ENCODE measurements at places on chromosomes 5 and 9.

DNA sequence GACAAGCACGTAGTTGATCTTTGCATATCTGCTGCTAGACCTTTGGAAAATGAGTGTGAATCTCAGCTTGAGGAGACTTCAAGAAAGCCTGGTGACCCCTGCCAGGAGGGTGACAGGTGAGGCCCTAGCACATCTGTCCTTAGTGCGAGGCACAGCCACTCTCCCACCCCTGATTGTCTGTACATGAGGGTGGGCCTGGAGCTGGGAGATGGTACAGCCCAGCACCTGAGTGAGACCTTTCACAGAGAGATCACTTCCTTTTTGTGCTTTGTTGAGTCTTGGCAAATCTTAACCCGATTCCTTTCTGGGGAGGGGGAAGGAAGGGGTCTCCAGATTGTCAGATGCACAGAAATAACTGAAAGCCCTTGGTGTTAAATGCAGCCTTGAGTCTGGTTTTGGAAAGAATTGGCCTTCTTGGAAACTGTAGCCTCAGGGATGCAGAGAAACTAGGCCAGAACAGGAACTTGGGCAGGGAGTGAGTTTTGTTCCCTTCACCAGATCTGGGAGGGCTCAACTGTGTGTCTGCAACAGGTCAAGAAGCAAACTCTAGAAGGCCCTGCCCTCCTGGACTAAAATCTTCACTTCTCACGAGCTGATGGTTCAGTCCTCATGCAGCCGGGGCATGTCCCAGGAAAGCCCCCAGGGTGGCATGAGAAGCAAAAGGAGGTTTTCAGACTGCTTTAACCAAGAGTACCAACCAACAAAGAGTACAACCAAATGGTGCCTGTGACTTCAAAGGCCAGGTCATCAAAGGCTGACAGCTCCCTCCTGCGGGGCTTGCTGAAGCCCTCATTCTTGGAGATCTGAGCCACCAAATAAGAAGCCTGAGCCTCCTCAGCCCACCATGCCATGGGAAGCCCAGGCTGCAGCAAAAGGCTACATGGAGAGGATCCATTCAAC, 20.8 kb upstream of the SEMA4D start:
- DNase-seq = no peak

- DNase-seq = no peak
Measured at GRCh38 chr5:176642675-176643490, 4.4 kb upstream of the TSPAN17 start.

GRCh38 chr5:20028506-20028905, 40.5 kb upstream of the CDH18 start:
- no peak for DNase-seq

DNA sequence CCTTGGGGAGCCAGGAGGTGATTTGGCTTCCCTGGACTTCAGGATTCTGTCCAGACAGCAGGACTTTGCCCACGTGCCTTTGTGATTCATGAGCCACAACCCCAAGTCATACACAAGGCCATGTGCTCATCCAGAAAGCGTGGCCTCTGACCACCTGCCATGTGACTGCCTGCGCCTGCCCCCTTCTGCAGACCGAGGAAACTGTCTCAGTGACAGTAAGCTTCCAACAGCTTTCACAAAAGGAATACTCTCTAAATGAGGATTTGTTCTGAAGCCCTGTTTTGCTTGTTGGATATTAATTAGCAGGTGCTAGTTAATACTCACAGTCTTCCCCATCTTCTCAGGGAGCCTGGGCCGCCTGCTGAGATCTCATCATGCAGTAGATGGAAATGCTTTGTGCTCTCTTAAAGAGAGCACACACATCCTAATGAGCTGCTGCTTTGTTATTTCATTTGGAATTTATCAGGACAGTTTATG, 36.9 kb upstream of the ANGPTL2 start:
- DNase-seq = no peak

DNA sequence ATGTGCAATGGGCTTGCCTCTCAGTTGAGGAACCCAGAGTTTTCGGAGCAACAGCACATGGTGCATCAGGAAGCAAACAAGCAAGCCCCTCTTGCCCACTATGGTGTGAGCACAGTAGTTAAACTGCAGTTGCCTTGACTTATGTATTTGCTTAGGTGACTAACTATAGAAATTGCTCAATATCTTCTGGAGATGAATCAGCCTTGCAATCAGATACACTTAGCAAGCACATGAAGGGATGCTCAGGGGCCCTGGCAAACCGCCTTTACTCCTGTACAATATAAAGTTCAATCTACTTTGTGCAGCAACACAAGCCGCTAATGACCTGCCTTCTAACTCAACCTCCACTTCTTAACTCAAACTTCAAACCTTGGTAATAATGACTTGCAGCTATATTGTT, 581.7 kb upstream of the RIOK2 start:
- peak; percentile 34 for DNase-seq

DNA sequence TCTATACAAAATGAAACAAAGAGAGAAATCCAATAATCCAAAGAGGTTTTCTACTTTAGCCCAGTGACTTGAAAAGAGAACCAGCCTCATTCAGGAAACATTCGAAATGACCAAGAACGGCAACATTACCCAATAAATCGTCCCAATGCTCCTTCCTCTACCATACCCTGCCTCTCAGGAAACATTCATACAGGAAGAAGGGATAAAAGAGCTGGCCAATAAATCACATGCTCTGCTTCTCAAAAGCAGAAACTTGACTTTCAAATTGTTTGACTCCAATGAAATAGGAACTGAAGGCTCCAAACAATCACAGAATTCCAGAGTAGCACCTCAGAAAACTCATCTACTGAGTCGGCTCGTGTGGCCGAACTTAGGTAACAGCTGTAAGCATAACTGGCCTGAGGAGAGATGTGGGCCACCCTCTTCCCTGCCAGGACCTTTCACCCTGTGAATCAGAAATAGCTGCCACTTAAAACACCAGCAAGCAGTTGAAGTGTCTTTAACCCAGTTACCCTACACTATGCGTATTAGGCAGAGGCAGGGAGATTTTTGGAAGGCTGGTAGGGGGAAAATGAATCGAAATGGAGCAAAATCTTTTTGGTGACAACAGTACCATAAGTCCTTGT, 14.6 kb downstream of the ARL15 start:
- DNase-seq = peak; percentile 65

DNA sequence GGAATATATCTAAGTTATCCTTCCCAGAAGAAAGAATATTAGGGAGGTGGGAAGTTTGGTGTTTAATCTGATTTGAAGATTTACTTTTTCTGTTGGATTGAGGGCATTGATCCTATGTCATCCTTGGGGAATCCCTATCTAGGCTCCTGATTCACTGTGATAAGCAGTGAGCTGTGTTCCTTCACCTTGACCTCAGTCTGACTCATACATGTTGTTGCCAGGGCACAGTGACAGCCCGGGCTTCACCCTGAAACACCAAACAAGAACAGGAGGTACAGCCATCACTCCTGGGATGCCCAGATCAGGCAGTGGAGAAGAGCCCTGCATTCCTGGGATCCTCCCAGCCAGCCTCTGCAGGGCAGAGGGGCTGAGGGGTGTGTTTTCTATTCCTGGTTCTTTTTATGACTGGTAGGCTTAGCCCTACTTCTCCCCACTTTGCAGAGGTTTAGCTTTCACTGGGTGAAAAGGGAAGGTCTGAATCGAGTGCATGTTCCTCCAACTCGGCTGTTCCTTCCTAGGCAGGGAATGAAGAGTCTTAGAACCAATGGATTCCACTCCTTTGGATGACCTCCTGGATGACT, 3.1 kb upstream of the FAM53C start:
- no peak for DNase-seq

GRCh38 chr5:60826653-60827052, 17.4 kb downstream of the ELOVL7 start:
- no peak for DNase-seq

- peak; percentile 74 for DNase-seq
Measured at GRCh38 chr5:36089989-36090388, 23.3 kb upstream of the UGT3A2 start.

DNA sequence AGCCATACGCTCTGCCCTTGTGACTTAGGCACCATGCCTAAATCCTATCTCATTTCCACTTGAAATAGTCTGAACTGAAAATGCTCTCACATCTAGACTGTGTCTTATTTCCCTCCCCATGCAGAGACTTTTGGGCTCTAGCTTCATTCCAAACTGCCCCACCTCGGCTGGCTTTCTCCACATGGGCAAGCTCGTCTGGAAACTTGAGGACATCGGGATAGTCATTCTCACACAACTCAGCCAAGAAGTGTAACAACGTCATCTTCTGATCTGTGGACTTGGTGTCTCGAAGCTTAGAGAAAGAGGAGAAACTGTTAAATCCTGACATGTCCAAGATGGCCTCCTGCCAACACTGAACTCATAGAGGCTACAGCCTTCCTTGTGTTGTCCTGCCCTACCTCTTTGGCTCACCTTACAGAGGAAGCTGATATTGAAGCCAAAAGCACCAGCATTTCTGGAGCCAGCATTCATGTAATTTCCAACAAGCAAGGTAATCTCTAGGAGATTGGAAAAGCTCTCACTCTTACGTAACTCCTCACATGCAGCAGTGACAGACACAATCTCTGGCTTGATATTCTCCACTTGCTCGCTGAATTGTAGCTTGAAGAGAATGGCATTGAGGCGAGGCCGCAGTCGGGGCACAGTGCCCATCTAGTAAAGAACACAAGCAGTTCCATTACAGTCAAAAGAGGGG, 39.6 kb downstream of the PCDHGC5 start:
- no peak for DNase-seq

DNA sequence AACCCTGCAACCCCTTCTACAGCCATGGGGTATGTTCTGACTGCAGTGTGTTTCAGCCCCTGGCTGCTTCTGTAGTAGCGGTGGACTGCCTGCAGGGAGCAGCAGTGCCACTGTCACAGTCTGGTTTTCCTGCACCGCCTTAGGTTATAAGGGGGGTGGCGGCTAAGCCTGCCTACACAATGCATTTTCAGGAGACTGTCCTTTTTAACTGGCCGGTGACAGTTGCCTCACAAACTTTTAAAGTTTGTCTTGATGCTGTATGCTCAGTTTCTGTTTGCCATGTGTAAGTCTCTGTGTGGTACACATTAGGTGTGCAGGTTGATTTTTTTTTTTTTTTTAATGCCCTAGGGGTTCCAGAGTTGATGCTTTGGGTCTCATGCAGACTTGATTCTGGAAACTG, 53.0 kb downstream of the NUP214 start:
- DNase-seq = peak; percentile 76

GRCh38 chr9:16616686-16617085, 253.8 kb downstream of the BNC2 start:
- DNase-seq = no peak

- no peak for DNase-seq
Measured at GRCh38 chr5:133928587-133929393, 39.6 kb downstream of the C5orf15 start.

GRCh38 chr9:37408933-37409710, 13.4 kb upstream of the GRHPR start:
- no peak for DNase-seq

DNA sequence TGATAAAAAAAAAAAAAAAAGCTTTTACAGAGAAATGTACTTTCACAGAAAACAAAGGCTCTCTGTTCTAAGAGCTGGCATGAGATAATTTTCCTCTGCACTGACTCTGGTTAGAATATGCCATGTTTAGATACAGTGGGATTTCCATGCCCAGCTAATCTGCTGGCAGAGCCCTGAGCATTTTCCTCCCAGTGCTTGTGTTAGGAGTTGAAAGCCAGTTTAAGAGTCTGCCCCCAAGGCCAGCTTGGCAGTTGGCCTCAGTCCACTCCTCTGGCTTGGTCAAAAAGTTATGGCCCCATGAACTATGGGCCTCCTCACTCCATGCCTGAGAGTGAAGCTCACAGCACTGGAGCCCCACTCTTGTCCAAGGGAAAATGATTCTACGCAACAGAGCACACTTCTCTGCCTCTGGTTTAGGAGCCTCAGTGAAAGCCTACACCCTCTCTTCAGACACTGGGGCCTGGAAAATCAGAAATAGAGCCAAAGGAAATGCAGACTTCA, 21.9 kb downstream of the MOCS2 start:
- DNase-seq = no peak

DNA sequence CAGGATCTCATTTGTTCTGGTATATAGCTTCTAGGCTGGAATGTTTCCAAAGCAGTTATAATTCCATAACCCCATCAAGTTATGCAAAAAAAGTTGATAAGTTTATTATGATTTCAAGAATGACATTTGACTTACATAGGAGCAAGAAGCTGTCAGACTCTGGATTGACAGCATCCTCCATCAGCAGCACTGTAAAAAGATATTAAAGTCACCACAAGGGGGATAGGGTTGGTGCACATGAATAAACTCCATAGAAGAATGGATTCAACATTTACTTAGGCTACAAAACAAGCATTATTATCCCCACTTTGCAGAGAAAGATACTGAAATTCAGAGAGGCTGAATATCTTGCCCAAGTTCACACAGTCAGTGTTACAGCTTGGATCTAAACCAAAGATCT, 208.9 kb upstream of the SLC30A5 start:
- DNase-seq = peak; percentile 58

- no peak for DNase-seq
Measured at GRCh38 chr5:169160405-169160901, 140.5 kb downstream of the SLIT3 start.

DNA sequence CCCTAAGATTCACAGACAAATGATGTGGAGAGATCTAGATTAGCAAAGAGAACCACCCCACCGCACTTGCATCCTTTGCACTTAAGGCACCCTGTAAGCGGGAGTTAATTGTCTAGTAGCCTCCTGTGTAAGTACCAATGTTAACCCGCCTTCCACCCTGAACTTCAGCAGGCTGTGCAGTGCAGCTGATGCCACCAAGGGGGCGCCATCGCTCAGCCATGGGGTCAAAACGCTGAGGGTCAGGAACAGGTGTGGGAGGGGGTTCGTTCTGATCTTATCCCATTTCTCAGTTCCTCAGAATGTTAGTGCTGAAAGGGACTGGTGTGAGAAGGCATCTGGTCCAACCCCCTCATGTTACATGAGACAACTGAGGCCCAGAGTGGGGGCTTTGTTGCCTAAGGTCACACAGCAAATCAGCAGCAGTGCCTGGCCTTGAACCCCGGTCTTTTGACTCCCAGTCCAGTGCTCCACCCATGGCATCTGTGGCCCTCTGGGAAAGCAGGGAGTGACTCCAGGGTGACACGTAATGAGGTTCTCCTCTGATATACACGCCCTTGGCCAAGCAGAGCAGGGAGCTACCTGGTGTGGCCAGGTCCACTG, 57.3 kb downstream of the CYFIP2 start:
- DNase-seq = no peak

GRCh38 chr9:134144801-134145200, 8.9 kb downstream of the WDR5 start:
- no peak for DNase-seq

GRCh38 chr5:94700592-94700991, 82.1 kb downstream of the SLF1 start:
- peak; percentile 10 for DNase-seq

DNA sequence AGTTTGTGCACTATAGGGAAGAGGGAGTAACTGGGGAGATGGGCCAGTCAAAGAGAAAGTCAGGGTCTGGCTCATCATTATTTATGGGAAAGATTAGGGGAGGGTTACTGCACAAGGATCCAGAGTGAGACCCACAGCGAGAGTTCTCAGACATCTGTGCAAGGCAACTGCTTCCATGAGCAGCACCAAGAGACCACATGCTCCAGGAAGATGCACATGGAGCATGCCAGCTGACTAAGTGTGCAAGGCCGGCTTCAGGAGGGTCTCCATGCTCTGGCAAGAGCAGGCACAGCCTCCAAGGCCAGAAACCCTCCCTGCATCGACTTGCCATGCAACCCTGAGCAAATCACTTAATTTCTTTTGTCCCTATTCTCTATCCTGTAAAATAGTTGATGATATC, 616.9 kb downstream of the CSNK1G3 start:
- DNase-seq = no peak
